ENCODE measurements at places on chromosomes 2 and 18. TPM values are rescaled to one million over a fixed set of nuclear protein-coding genes. Genes with fewer than 3 reads are reported as not detected.
A peak's percentile ranks its signal among the peaks of the same experiment; 100 is the strongest.

GRCh38 chr2:9258953-9259399, 52.4 kb downstream of the ASAP2 start:
- H3K4me1 ChIP-seq, result peaks cover 62% of the 10 kb centered on the region
- peak overlapping the region; percentile 80 for H3K27ac ChIP-seq
- peak; percentile 82 for DNase-seq

DNA sequence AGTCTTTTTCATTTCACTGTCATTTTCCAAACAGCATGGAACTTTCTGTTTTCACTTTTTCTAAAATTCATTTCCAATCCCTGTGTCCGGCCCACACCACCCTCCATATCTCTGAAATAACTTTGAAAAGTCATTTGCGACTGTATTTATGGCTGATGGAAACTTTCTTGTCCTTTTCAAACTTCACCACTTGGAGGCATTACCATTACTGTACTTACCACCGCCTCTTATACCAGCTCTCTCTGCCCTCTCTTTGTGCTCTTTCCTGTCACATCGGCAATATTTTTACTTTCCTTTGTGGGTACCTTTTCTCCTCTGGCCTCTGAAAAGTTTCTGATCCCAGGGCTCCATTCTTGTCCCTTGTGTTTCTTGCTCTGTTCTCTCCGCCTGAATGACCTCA, 39.5 kb upstream of the IL1RL1 start:
- no peak for DNase-seq
- no peaks in the 10 kb centered on the region for H3K4me1 ChIP-seq
- peaks cover 2% of the 10 kb centered on the region for H3K27me3 ChIP-seq
- no peak overlapping the region for H3K27ac ChIP-seq

- DNase-seq, result no peak
- H3K4me3 ChIP-seq, result no peak overlapping the region
- H3K36me3 ChIP-seq, result no peaks in the 10 kb centered on the region
- H3K27ac ChIP-seq, result peak overlapping the region; percentile 7
- H3K27me3 ChIP-seq, result no peaks in the 10 kb centered on the region
- H3K4me1 ChIP-seq, result peaks cover 4% of the 10 kb centered on the region
Measured at GRCh38 chr2:224190936-224191270, 151.8 kb upstream of the SERPINE2 start.

DNA sequence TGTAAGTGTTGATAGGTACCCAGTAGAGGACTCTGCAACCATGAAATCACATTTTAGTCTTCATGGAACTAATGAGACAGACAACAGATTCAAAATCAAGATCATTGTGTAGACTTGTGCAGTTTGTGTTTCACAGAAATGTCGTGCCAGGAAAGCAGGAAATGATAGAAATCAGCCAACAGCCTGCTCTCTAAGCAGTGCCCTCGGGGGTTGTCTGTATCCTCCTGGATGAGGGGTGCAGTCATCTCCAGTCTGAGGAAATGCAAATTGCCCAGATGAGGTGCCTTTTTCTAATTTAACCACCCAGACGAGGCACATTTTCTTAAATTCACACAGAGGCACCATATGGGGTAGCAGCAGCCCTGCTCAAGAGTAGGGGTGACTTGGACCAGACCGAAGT, 663.1 kb downstream of the XIRP2 start:
- no peaks in the 10 kb centered on the region for H3K27me3 ChIP-seq
- no peak overlapping the region for H3K27ac ChIP-seq
- DNase-seq, result no peak
- H3K4me1 ChIP-seq, result no peaks in the 10 kb centered on the region
- no peaks in the 10 kb centered on the region for H3K36me3 ChIP-seq
- H3K4me3 ChIP-seq, result no peak overlapping the region

- peak; percentile 73 for DNase-seq
- no peaks in the 10 kb centered on the region for H3K27me3 ChIP-seq
- H3K36me3 ChIP-seq, result no peaks in the 10 kb centered on the region
- peaks cover 22% of the 10 kb centered on the region for H3K4me1 ChIP-seq
- peak overlapping the region; percentile 13 for H3K27ac ChIP-seq
- H3K4me3 ChIP-seq, result no peak overlapping the region
Measured at GRCh38 chr2:162025121-162025911, 48.7 kb downstream of the DPP4 start.

DNA sequence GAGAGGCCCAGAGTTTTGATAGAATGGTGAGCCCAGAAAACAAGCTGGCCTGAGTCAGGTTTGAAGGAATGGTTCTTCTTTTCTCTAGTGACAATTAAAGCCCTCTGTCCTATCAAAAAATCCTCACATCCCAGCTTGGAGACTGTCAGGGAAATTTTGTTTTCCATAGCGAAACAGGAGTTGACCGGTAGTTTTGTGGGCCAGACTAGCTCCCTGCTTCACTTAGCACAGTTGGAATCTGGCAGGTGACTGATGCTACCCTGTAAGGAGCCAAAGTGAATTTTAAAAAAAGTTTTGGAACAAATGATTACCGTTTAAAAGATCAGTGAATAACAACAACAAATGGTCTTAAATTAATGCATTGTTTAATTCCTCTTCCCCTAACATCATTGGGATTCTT, 6.7 kb downstream of the NAB1 start:
- H3K36me3 ChIP-seq, result peaks cover 16% of the 10 kb centered on the region
- no peaks in the 10 kb centered on the region for H3K27me3 ChIP-seq
- peaks cover 33% of the 10 kb centered on the region for H3K4me1 ChIP-seq

DNA sequence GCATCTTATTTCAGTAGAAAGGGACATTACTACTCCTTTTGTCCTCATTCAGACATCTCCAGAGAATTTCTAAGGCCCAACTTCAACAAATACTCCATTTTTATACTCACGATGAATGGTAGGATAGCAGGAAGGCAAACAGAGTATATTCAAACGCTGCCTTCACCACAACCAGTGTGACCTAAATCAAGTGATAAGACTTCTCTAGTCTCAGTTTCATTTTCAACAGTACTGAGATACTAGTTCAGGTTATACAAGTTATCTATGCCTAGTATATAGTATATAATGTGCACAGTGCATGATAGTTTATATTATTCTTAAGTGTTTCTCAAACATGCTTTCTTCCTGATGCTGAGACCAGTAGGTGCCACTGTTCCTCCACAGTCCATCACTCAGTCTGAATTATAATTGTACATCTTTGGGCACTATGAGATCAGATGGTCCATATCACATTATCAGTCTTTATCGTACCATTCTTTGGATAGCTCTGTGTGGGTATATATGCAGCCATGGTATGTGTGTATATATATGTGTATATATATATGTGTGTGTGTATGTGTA, 66.3 kb upstream of the RPE start:
- no peak overlapping the region for H3K27ac ChIP-seq
- H3K27me3 ChIP-seq, result no peaks in the 10 kb centered on the region
- H3K36me3 ChIP-seq, result no peaks in the 10 kb centered on the region
- peaks cover 3% of the 10 kb centered on the region for H3K4me1 ChIP-seq
- H3K4me3 ChIP-seq, result no peak overlapping the region

DNA sequence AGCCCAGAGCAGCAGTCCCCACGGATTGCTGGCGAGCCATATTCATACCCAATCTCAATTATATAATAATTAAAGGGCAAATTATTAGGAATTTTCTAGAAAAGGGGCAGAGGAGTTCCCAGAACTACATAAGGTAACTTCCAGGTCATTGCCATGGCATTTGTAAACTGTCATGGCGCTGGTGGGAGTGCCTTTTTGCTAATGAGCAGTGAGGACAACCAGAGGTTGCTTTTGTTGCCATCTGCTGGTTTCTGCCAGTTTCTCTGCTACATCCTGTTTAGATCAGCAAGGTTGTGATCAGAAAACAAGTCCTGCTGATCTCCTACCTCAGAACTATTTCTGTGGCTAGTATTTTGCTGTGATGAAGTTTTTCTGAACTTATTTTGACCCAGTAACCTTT, 159.8 kb upstream of the PIEZO2 start:
- DNase-seq, result no peak
- no peaks in the 10 kb centered on the region for H3K36me3 ChIP-seq
- H3K4me3 ChIP-seq, result no peak overlapping the region
- H3K27ac ChIP-seq, result no peak overlapping the region
- no peaks in the 10 kb centered on the region for H3K4me1 ChIP-seq

GRCh38 chr2:203549406-203549805, 14.3 kb upstream of the RAPH1 start:
- no peak for DNase-seq
- H3K27me3 ChIP-seq, result no peaks in the 10 kb centered on the region
- no peak overlapping the region for H3K27ac ChIP-seq
- H3K4me1 ChIP-seq, result peaks cover 4% of the 10 kb centered on the region

GRCh38 chr18:36153771-36154170, 24.1 kb downstream of the ELP2 start:
- peaks cover 61% of the 10 kb centered on the region for H3K36me3 ChIP-seq
- H3K27me3 ChIP-seq, result no peaks in the 10 kb centered on the region

GRCh38 chr2:137806068-137806805, 158.0 kb upstream of the HNMT start:
- no peaks in the 10 kb centered on the region for H3K36me3 ChIP-seq
- no peaks in the 10 kb centered on the region for H3K4me1 ChIP-seq

- H3K27ac ChIP-seq, result no peak overlapping the region
- H3K36me3 ChIP-seq, result no peaks in the 10 kb centered on the region
- DNase-seq, result no peak
- H3K27me3 ChIP-seq, result no peaks in the 10 kb centered on the region
- H3K4me1 ChIP-seq, result no peaks in the 10 kb centered on the region
Measured at GRCh38 chr2:196739031-196739430, 60.5 kb downstream of the GTF3C3 start.

- no peak overlapping the region for H3K4me3 ChIP-seq
- no peak overlapping the region for H3K27ac ChIP-seq
- H3K27me3 ChIP-seq, result no peaks in the 10 kb centered on the region
- DNase-seq, result no peak
Measured at GRCh38 chr2:162581959-162582798, 238.2 kb downstream of the GCA start.

DNA sequence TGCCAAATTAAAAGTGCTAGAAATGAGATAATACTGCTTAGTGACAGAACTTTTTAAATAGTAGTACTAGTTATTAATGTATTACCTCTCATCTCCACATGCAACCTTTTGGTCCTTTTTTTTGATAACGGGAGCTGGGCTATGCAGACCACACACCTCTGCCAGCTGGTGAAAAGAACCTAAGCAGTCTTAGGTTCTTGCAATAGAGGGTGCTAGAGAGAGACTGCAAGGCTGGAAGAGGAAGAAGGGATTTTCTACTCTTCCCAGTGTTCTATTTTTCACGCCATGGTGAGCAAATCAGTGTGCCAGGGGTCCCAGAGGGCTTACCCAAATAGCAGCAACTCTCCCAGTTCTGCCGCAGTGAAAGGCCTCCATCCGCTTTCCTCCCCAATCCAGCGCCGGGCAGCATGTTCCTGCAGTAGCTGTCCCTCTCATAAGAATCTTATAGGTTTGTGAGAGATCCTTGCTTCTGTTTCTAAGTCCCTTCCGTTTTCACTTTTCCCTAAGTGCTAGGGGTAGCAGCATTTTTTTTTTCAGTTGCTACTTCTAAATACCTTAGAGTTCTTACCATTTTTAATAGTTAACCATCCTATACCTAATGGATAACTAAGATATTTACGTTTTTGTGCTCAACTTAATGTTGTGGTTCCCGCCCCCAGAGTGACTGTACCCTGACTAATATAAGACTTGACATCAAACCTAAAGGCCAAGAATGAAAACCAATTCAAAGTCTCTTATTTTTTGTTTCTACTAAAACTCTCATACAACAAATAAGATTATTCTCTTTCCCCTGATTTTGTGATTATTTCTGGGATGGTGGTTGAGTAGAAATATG, 69.4 kb upstream of the UBE2E3 start:
- no peak overlapping the region for H3K4me3 ChIP-seq
- H3K36me3 ChIP-seq, result no peaks in the 10 kb centered on the region
- no peak for DNase-seq
- H3K4me1 ChIP-seq, result no peaks in the 10 kb centered on the region
- no peak overlapping the region for H3K27ac ChIP-seq

GRCh38 chr2:197152451-197153228, 157.9 kb downstream of the ANKRD44 start:
- H3K4me1 ChIP-seq, result no peaks in the 10 kb centered on the region
- DNase-seq, result peak; percentile 46
- peak overlapping the region; percentile 29 for H3K27ac ChIP-seq
- H3K4me3 ChIP-seq, result no peak overlapping the region
- H3K27me3 ChIP-seq, result no peaks in the 10 kb centered on the region

DNA sequence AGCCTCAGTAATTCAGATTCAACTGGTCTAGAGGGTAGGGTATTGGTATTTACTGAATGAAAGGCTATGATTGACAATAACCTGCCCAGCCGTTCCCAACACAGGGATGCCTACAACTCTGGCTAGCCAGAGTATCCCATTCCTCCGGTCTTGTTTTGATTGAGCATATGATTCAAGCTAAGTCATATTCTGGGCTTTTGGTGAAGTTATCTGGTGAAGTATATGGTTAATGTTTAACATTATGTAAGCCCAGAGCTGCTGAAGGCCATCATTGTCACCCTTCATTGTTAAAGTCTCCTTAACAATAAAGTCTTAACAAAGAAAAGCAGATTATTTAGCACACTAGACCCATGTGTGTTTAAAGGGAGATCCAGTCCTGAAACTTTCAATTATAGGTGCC, 152.6 kb downstream of the EXOC6B start:
- H3K4me1 ChIP-seq, result peaks cover 1% of the 10 kb centered on the region
- no peak for DNase-seq
- H3K27me3 ChIP-seq, result no peaks in the 10 kb centered on the region
- H3K36me3 ChIP-seq, result no peaks in the 10 kb centered on the region

GRCh38 chr18:29248805-29249204, 1071.9 kb upstream of the CDH2 start:
- no peak overlapping the region for H3K27ac ChIP-seq
- no peaks in the 10 kb centered on the region for H3K27me3 ChIP-seq

DNA sequence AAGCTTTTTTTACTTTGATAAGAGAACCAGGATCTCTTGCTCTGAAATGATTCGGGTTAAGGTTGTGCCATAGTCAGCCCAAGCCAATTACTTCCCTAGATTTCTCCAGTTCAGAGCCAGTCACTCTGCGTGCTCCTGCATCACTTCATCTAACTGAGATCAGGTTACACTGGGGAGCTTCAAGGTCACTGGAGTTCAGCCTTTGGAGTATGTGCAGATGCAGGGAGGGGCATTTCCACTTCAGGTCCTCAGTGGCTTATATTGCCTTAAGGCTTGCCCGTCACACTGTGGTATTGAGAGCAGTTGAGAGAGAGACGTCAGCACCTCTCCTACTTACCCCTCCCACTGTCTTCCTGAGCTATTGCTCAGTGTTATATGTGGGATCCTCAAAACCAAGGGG, 317.8 kb downstream of the EPHA4 start:
- no peaks in the 10 kb centered on the region for H3K36me3 ChIP-seq
- H3K4me3 ChIP-seq, result no peak overlapping the region
- H3K27ac ChIP-seq, result no peak overlapping the region
- no peak for DNase-seq

DNA sequence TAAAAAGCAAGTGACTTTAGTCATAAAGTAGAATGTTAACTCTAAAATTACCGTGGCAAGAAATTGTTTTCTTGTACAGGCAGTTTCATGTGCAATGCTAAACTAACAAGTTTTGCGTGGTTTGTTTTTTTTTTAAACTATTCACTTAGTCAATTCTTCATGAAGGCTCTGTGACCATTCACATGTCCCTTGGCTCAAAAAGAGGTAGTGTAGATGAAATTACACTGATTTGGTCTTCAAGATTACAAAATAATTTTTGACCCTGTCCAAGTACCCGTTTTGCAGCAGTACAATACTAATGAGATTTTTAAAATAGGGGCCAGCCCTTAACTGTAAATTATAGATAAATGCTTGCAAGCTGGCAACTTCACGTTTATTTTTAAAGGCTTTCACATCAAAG, 1.3 kb downstream of the TMEM131 start:
- H3K36me3 ChIP-seq, result no peaks in the 10 kb centered on the region
- H3K4me3 ChIP-seq, result peak overlapping the region; percentile 81
- no peaks in the 10 kb centered on the region for H3K27me3 ChIP-seq
- peak overlapping the region; percentile 98 for H3K27ac ChIP-seq
- H3K4me1 ChIP-seq, result peaks cover 23% of the 10 kb centered on the region
- no peak for DNase-seq

Gene UGT1A4
- polyA plus RNA-seq, result not detected

Gene RAB3GAP1
- 28.7 TPM for polyA plus RNA-seq

Gene CNDP1
- 0.29 TPM for polyA plus RNA-seq

Gene KRCC1
- polyA plus RNA-seq, result 34.7 TPM

Gene TMEM17
- polyA plus RNA-seq, result 1.5 TPM

Gene PRSS56
- 1.7 TPM for polyA plus RNA-seq

Gene ERICH2
- polyA plus RNA-seq, result 0.86 TPM
